NCI-H2081 (cell line): ENCODE measurements at places on chromosomes 4 and X.

GRCh38 chr4:56416349-56416748 is 19.1 kb downstream of the PPAT start:
- DNase-seq = no peak

DNA sequence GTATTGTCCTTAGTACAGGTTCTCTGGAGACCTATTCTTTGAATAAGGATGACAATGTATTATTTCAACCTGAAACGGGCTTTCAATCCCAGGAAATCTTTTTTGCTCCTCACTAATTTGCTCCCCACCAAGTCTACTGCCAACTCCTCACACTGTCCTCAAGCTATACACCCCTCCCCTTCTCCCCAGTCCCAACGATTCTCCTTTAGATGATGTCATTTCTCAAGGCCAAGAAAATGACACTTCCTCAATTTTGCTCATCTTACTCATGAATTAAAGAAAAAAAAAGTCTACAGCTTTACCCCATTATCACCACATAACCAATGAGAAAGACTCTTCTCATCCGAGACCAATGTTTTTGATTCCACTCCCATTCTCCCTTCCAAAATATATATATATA is 20.6 kb downstream of the AP1S2 start:
- DNase-seq = no peak

DNA sequence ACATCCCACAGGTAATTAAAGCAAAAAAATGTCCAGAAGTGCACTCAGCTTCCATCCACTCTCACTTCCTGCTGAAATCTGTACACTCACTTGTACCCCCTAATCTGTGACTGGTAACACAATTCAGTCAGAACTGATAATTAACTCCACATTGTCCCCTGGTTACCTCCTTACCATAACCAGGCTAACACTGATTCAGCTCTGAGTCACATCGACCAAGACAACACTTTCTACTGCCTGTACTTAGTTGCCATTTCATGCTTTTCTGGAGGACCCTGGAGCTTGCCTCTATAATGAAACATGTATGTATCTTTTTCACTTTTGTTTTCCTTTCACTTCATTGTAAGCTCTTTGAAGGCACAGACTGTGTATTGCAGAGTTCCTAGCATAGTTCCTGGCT is 130.9 kb upstream of the GABRG1 start:
- no peak for DNase-seq

GRCh38 chr4:168932138-168932537 is 77.9 kb downstream of the CBR4 start:
- DNase-seq = no peak

DNA sequence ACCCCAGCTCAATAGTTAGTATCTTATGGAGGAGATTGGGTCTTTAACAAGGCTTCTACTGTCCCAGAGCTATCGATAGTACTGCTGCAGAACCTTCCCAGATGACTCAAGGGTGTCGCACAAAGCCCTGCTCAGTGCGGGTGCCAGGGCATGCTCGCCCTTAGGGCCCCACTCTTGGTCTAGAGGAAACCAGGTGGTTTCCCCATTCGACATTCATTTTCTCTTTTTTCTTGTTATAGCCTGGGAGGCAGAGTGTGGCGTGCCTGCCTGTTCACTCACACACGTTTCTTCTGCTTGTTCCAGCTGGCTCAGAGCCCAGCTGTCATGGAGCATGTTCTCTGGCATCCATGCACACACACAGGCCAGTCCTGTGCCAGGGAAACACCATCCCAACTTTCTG is 144.5 kb downstream of the SMIM20 start:
- no peak for DNase-seq

GRCh38 chrX:65671966-65672365 is 4.5 kb downstream of the MSN start:
- DNase-seq = no peak

DNA sequence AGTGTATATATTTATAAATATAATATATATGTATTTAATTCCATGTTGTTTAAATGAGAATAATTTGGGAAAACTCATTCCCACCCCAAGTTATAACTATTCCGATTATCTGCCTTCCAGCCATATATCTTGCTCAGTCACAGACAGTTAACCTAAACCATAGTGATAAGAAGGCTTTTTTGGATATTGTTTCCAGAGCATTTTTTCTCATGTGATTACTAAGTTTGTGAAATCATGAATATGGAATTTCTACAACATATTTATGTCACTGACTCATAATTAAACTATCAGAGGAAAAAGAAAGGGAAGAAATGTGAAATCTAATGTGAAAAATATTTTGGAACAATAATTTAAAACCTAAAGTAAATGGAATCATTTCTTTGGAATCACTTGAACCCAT is 1163.5 kb upstream of the PABPC4L start:
- DNase-seq = no peak

GRCh38 chr4:2051086-2051485 is 8.0 kb upstream of the NAT8L start:
- no peak for DNase-seq

GRCh38 chr4:20787940-20788665 is 87.8 kb downstream of the PACRGL start:
- DNase-seq = no peak

DNA sequence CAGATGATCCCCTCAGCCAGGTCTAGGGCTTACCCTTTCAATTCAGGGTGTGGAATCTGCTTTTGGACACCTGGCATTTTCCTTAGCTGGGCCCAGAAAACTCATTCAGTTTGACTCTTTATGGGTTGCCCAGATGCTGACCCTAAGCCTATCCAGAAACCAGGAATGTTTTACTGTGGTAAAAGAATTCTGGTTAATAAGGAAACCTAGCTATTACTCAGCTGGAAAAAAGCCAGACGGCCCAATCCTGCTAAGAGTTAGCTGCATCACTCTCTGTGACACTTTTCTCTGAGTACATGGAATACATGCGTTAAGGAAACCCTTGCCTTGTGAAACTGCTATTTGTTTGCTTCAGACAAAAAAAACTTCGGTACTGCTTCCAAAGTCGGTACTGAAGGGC is 28.0 kb downstream of the ING2 start:
- DNase-seq = no peak

GRCh38 chrX:111100191-111100590 is 4.2 kb downstream of the PAK3 start:
- DNase-seq = peak; percentile 68

DNA sequence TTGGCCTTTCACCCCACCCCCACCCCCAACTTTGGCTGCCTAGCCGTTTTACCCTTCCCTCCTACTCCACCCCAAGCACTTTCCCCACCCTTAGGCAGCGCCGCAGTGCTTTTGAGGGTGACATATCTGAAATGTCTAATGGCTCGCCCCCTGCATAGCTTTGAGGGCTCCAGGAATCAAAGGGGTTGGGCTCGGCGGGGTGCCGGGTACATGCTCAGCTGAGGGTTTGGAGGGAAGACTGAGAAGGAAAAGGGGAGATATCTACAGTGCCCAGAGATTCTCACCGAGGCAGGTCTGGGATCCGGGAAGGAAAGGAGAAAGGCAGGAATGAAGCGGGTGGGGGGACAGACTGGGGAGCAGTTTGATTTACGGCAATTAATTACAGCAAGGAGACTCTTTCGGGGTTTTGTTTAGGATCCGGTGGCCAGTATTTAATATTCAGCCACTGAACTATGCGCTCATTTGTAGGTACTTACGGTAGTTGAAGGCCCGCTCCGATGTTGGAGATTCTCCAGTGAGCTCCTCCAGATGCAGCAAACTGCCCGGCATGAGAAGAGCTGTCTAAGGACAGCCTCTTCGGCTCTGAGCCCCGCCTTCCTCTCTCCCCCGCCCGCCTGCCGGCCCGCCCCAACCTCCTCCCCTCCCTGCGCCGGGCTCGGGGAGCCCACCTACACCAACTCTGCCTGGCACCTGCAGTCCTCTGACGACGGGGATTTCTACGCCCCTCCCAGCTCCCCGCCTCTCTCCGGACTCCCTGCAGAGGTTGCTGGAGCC is at the start of gene IGSF1:
TSS of gene IGSF1 (minus strand) at position 569 of the 774 bp plus-strand sequence. CDS start 2,632 bp downstream, outside the sequence.
- no peak for DNase-seq

DNA sequence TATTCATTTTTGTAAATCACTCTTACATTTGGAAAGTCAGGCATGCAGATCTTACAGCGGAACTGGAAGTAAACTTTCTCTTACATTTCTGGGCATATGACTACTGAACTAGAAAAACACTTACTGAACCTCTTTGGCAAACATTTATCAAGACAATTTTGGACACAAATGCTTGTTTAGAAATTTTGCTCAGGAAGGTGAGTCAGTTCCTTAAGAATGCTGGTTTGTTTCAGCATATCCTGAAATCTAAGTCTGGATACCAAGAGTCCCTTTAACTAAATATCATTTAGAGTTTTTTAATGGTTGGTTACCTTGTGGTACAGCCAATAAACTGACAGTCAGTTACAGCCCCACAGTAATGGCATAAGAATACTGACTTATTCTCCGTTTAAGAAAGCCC is 15.0 kb downstream of the SHISA3 start:
- DNase-seq = no peak

DNA sequence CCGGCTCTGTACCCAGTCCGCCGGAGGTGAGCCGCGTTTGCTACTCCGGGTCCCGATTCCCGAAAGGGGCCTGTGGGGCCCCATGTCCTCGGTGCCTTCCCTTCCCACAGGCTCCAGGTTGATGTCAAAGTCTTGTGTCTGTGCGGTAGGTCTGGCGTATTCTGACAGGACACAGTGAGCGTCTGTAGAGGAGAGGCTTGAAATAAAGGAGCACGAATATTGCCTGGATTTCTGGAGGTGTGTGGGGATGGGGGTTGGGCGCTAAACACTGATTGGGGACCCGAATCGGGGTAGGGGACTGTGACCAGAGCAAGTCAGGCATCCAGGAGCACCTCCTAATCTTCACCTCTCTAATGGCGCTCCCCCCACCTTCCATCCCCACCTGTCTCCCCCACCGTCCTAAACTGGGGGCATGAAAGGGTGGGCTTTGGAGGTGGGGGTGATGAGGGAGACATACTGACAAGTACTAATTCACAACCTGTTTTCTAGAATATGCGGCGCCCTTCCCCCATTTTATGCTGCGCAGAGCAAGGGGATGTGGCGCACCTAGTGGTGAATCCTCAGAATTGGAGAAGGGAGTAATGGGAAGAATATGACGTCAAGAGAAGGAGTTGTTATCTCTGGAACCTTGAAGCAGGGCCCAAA is 855 bp downstream of the GPRASP2 start:
- DNase-seq = peak; percentile 34

- no peak for DNase-seq
Observed at GRCh38 chr4:78845472-78845871, 69.3 kb downstream of the BMP2K start.

GRCh38 chr4:10009861-10010500 is 11.3 kb downstream of the SLC2A9 start:
- no peak for DNase-seq

DNA sequence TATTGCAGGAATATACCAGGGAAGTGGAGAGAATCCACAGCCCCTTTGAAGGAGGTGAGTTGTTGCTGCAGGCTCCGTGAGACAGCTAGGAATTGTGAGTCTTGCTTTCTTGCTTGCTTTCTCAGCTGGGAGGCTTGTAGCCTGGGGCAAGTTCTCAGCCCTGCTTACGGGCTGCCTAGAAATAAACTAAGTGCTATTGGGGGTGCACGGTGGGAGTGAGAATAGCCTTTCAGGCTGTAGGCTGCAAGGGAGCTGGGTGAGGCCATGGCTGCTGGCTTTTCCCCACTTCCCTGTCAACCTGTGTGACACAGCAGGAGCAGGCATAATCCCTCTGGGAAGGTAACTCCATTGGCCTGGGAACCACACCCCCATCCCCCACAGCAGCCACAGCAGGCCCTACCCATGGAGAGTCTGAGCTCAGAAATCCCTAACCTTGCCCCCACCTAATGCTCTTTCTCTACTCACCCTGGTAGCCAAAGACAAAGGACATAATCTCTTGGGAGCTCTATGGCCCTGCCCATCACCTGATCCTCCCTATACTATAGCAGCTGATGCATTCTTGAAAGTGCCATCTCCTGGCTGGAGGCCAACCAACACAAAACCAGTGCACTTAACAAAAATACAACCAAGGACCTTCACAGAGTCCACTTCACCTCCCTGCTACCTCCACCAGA is 113.0 kb downstream of the MMRN1 start:
- DNase-seq = no peak

DNA sequence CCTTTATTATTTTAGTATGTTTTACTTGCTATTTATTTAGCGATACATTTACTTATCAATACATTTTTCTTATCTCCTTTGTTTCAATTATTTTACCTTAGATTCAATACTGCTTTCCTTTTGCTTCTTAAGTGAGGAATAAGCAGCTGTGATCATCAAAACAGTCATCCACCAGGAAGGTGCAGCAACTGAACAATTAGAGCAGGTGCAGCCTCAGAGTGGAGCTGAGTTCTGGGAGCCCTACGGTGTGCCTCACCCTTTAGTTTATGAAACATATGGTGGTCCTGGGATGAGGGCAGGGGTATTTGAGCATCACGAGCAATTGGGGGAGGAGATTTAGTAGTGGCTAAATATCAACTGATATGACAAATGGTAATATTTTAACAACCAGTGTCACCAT is 111.0 kb downstream of the FRYL start:
- DNase-seq = peak; percentile 12

DNA sequence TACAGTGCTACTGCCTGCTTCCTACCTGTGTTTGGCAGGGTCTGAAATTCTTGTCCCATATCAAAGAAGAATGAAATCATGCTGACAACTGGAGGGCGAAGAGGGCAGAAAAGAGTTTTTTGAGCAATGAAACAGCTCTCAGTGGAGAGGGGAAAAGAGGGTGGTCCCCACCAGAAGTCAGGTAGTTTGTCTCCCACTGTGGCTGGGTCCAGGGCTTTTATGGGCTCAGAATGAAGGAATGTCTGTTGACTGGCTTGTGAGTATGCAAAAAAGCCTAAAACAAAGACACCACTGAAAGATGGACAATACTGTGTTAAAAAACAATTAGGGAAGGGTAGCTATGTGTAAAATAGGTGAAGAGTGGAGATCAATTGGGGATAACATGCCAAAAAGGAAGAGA is 115.0 kb downstream of the ADAM29 start:
- DNase-seq = no peak

DNA sequence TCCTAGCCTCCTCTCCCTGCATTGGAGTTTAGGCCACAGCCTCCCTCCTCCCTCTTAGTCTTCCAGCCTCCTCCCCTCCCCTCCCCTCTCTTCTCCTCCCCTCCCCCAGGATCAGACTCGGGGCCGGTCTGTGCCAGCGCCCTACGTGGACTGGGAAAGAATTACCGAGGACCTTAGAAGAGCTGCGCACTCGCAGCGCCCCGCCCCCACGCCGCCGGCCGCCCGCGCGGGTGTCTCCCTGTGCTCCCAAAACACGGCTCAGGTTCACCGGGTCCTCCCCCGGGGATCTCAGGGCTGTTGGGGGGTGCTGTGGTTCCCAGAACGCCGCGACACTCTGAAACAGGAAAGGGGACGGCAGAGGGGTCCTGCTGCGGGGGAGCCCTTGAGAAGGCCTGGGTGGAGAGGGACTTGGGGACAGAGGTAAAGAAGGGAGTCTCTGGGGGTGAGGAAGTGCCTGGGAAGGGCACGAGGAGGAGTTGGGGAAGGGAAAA is 122.3 kb upstream of the TBL1X start:
- DNase-seq = peak; percentile 88

DNA sequence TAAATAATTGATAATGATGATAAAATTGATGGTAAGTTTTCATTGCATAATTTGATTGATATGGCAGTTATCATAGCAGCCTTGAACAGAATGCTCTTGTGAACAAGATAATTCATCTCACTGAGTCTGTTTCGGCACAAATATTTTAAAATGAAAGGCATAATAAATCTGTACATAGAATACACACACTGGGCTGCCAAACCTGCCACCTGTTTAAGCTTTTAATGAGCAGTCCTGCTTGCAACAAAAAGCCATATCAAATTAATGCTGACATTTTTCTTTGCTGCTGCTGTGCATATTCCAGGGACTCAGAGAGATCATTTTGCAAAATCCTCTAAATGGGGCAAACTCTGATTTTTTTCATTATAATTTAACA is 201.1 kb downstream of the ARHGAP24 start:
- peak; percentile 12 for DNase-seq
